ENCODE measurements at places on chromosomes 13 and 19. TPM values are rescaled to one million over a fixed set of nuclear protein-coding genes. Genes with fewer than 3 reads are reported as not detected.

GRCh38 chr19:8393871-8394250 is 3.7 kb downstream of the RAB11B start:
- no peak for DNase-seq

GRCh38 chr19:20616071-20616470 is 45.3 kb downstream of the ZNF626 start:
- DNase-seq = no peak

DNA sequence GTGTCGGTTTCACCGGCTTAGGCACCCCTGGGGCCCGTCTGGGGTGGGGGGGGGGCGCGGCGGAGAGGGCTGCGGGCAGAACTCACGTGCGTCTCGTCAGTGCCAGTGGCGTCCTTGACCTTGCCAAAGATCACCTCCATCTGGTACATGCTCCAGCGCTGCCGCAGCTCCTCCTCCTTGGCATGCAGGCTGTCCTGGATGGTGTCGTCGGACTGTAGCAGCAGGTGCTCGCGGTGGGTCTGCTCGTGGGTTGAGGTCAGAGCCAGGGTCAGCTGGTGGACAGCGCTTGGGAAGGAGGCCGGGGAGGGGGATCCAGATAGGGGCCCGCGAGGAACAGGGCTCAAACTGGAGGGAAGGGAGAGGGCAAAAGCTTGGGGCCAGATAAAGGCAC is 4.7 kb upstream of the RGL3 start:
- no peak for DNase-seq

Gene RFPL4AL1
- polyA plus RNA-seq = not detected

GRCh38 chr13:77751513-77752456 is 54.3 kb downstream of the SLAIN1 start:
- peak; percentile 2 for DNase-seq

Gene ADM5
- polyA plus RNA-seq = 0.19 TPM

DNA sequence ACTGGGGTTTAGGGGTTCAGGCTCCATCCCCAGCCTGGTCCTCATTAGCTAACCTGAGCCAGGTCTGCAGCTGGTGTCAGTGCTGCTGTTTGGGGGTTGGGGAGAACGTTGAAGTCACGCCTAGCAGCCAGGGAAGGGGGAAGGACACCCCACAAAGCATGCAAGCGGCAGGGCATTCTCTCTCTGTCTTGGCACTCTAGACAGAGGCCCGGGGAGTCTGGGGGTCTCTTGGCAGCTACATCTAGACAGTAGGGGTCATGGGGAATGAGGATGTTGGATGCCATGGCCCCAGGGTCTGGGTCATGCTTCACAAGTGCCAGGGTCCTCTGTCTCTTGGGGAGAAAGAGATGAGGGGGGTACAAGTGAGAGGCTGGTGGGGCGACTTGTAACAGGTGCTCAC is 2.6 kb downstream of the ERICH4 start:
- DNase-seq = no peak

Gene MBD3L1
- polyA plus RNA-seq = not detected

DNA sequence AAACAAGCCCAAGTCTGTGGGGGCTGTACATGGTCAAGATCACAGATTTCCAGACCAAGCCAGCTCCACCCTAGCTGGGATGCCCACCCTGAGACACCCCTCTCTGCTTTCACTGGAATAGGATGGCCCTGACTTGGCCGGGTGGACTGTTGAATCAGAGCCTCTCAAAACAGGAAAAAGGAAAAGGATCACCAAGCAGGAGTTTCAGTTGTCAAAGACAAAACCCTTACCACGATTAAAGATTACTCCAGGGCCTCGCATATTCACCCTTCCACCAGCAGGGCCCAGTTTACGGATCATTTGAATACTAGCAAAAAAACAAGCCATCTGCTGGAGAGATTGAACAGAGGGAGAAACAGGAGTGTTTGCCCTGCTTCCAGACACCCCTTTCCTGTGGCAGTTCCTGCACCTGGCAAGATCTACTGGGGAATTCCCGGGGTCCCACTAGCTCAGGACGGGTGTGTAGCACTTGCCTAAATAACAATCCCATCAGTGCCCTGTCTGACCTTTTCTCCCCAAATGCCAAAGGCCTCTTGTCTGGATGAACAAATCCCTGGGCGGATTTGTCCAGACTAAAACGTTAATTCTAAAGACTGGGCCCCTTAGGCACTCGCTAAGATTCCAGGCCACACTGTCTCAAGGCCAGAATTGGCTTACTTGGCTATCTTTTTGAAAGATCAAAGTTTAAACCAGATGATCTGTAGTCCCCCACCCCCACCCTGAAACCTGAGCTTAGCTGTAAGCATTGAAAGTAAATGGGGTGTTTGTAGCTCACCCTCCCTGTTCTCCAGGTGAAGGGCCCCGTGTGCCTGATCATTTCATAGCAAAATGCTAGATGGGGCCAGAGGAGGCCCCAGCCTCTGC is 38.4 kb downstream of the ACTN4 start:
- DNase-seq = no peak

Gene SIPA1L3
- polyA plus RNA-seq = 4.9 TPM

DNA sequence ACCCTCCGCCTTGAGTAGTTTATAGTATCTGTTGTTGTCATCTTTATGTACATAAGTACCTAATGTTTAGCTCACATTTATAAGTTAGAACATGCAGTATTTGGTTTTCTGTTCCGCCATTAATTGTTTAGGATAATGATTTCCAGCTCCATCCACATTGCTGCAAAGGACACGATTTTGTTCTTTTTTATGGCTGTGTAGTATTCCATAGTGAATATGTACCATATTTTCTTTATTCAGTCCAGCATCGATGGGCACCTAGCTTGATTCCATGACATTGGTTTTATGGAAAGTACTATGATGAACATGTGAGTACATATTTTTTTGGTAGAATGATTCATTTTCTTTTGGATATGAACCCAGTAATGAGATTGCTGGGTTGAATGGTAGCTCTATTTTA is 174.4 kb upstream of the SPRY2 start:
- no peak for DNase-seq

Gene MBNL2
- polyA plus RNA-seq = 44.0 TPM

GRCh38 chr19:55358943-55359908 is 3.8 kb downstream of the GARIN5B start:
- DNase-seq = no peak

DNA sequence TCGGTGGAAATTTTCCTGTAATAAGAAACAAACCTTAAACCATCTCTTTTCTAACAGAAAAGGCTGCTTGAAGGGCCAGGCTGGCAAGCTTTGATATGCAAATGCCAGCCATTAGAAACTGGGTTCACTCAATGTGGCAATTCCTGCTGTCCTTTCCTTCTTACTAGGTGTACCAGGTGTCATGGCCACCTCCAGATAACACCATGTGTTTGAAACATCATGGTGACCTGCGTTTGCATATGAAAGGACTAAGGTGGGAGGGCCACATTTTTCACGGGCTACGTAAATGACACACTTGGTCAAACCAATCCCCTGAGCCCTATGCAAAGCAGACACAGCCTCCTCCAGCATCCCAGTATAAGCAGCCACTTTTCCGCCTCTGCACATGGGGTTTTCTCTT is 789.1 kb upstream of the SLITRK5 start:
- DNase-seq = no peak

DNA sequence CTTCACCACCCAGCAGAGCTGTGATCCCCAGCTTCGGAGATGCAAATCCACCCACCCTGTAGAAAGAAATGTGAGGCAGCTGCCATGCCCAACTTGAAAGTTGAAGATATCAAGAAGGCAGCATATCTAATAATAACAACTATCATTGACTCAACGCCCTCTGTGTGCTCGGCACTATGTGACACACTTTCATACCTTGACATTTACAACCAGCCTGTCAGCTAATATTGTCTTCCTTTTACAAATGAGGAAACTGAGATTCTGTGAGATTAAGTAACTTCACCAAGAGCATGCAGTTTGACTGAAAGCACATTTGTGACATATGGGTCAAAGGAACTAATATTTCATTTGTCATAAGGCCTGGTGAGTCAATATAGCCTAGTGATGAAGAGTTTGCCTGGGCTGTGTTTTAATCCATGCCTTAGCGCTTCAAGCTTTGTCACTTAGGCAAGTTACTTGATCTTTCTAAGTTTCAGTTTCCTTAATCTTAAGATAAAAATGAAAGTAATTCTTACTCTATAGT is 137.0 kb downstream of the FLT1 start:
- DNase-seq = no peak

DNA sequence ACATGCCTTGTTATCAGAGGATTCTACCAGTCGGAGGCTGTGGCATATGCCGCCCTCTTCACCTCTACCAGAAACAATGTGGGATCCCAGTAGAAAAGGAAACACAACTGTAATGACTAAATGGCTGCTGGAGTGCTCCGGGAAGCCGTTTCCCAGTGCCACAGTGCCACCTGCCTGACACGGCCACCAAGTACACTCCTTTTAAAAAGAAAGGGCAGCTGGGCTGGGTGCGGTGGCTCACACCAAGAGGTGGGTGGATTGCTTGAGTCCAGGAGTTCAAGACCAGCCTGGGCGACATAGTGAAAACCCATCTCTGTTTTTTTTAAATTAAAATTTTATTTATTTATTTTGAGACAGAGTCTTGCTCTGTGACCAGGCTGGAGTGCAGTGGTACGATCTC is 67.3 kb downstream of the TRPM4 start:
- no peak for DNase-seq

- DNase-seq = peak; percentile 54
These were observed 43.1 kb downstream of the TMEM255B start for GRCh38 chr13:113802090-113802531.

DNA sequence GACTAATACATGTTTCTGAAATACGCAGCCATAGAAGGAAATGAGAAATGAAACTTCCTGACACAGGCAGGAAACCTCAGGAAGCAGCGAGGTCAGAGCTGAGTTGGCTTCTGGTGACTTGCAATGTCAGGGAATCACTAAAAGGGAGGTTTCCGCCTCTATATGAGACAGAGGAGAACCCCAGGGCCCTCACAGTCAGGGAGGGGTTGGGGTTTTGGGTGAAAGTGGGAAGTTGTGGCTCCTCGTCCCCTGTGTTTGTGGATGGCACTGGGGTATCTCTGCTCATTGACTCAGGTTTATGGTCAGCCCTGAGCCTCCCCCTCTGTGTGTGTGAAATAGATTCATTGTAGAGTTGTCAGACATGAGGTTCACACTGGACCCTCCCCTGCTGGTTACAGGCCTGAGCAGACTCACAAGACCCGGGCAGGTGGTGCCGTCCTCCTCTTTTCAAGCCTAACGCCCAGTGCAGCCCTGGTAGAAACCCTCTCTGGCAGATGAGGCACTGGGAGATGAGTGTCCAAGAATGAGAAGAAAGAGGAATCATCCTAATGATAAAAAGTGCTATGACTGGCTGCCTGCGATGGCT is 5.5 kb upstream of the LILRA6 start:
- no peak for DNase-seq

- peak; percentile 52 for DNase-seq
These were observed 155.0 kb downstream of the POSTN start for GRCh38 chr13:37443538-37443937.

Gene KLF1
- not detected for polyA plus RNA-seq

DNA sequence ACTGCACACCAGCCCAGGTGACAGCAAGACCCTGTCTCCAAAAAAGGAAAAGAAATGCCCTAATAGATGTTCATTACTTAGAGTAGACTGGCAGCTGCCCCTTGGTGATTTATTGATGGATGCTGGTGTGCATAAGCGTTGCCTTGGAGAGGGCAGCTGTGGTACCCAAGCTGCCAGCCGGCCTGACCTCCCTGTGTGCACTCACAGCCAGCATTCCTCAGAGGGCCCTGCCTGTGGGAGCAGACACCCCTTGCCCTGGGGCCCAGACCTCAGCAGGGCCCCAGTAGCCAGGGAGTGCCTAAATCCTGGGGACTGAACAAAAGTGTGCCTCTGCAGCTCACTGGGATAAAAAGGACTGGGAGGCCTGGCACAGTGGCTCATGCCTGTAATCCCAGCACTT is 7.8 kb upstream of the ACTN4 start:
- no peak for DNase-seq

GRCh38 chr19:16280306-16280705 is 44.3 kb upstream of the KLF2 start:
- DNase-seq = no peak

- DNase-seq = no peak
These were observed 128.9 kb upstream of the KLHL1 start for GRCh38 chr13:70237131-70237530.

DNA sequence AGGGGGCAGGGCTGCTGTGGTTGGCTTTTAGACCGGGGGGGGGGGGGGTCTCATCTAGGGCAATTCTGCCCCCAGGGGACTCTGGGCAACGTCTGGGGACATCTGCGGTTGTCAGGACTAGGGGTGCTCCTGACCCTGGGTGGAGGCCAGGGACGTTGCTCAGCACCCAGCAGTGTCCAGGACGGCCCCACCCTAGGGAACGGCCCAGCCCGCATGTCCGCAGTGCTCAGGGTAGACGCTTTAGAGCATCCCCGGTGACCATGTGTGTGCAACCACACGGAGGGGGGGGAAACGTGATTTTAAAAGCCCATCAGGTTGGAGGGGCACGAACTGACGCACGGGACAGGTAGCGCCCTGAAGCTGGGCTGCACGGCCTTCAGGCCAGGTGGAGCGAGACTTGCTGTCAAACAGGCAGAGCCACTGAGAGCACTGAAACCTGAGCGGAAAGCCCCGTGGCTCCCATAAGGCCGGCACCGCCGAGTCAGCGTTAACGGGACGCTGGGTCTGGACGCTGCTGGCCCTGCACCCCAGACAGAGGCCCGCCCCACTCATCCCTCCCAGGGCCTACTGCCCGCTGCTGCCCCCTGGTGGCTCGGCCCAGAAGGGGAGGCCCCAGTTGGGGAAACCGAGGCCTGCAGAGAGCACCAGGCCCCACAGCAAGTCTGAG is 8.3 kb downstream of the CACTIN start:
- peak; percentile 15 for DNase-seq

Data from AG04450 (cell line).